ENCODE measurements at places on chromosomes 16 and 17. TPM values are rescaled to one million over a fixed set of nuclear protein-coding genes. Genes with fewer than 3 reads are reported as not detected.

The IFI35 gene
- 6.9 TPM for total RNA-seq

The CACNG5 gene
- total RNA-seq = not detected

The KRT12 gene
- total RNA-seq = not detected

The PRR15L gene
- not detected for total RNA-seq

The ASGR1 gene
- 9.2 TPM for total RNA-seq

The KRTAP3-1 gene
- total RNA-seq = not detected
